ENCODE measurements at places on chromosomes 11 and 22.

DNA sequence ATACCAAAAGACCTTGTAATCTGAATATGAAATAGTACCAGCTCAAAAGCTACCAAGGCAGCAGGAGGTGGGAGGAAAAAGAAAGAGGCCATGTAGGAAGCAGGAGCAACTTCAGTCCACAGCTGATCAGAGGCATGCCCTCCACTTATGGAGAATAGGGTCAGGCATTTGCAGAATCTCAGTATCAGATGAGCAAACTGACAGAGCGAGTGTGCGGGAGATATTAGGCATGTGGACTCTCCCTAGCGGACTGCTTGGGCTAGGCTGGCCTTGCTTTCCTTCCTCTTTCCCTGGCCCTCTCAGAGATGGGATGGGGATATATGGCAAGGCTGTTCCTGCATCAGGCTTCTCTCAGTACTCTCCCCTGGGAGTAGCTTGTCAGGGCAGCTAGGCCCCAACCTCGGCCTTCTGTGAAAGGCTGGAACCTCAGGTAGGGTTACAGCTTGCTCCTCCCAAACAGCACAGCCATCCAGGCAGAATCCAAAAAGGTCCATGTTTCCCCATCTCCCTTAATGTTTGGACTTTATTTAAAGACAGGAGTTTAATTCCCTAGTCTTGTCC, 37.0 kb downstream of the ETS1 start:
- DNase-seq, result no peak

- DNase-seq, result no peak
Measured at GRCh38 chr11:97428247-97428790, 1038.5 kb downstream of the JRKL start.

DNA sequence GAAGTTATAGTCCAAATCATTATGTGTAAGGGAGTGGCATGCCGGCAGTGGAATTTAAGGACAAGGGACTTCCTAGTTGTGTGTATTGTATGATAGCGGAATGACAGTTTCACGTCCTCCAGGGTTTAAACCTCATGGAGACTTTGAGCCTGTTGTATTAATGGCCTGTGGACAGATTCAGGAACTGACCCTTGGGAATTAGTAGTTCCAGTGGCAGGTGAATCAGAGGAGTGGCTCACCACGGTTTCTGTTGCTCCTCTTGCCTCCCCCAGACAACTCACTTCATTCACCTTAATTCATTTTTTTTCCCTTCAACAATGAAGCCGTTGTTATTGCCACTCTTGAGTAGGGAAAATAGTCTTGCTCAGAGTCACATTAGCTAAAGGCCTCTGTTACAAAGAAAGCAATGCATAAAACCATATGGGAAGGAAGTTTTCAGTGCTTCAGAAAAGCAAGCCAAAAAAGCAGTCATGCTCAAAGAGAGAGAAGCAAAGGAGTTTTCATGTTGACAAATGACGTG, 22.6 kb downstream of the AMOTL1 start:
- DNase-seq, result no peak

DNA sequence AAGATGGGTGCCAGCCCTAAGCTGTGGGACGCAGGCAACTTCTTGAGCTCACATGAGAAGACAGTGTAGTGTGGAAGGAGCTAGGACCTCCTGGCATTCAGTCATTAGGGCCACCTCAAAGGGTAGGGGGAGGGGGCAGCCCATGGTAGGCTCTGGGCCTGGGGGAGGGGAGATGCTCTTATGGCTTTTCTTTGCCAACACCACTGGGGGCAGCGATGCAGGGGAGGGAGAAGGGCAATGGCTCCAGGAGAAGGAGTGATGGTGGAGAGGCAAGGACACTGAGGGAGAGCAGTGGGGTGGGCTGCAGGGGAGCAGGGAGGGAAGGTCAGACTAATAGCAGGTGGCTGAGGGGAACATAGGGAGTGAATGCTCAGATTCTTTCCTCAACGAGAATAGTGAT, 63.3 kb upstream of the SUSD2 start:
- DNase-seq, result no peak

Data from stimulated activated CD4-positive, alpha-beta T cell treated with anti-CD3 and anti-CD28 coated beads, Interleukin-12 subunit alpha, Interleukin-12 subunit beta, amount 100 ng/mL, for 4 hours (primary cell).